ENCODE measurements at places on chromosomes 13 and 19.

- no peak for DNase-seq
Measured at GRCh38 chr13:47135800-47136503, 239.1 kb upstream of the HTR2A start.

- no peak for DNase-seq
Measured at GRCh38 chr13:90253806-90254205, 1093.7 kb upstream of the MIR17HG start.

- no peak for DNase-seq
Measured at GRCh38 chr19:40567750-40568494, 8.8 kb upstream of the SHKBP1 start.

- DNase-seq, result no peak
Measured at GRCh38 chr19:18274781-18275356, 617 bp upstream of the IQCN start.

DNA sequence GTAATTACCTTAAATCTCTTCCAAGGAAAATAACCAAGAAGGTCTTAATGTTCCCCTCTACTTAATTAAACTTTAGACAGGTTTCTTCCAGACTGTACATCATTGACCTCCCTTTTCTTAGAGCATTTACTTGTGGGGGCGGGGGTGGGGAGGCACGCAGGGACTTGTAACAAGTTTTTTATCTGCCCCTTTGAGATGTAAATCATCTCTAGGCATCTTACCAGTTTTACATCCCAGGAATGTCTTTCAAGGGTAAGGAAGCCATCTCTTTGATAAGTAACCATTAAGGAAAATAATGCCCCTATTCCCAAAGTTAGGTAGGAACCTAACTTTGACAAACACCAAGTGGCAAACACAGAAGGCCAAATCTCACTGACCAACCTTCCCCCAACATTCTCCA is 528.6 kb downstream of the SUCLA2 start:
- DNase-seq, result no peak

GRCh38 chr13:89695343-89696257 is 1651.9 kb upstream of the MIR17HG start:
- peak; percentile 42 for DNase-seq

- no peak for DNase-seq
Measured at GRCh38 chr13:46403851-46404732, 17.0 kb upstream of the RUBCNL start.

GRCh38 chr13:78323848-78324247 is 279.5 kb downstream of the POU4F1 start:
- no peak for DNase-seq

Data from progenitor cell of endocrine pancreas (in vitro differentiated cells).